Spinal cord (tissue), 10 donors: ENCODE measurements at places on chromosomes 7 and 10.

GRCh38 chr10:22704471-22704911, 9.9 kb downstream of the PIP4K2A start:
- DNase-seq: no peak

DNA sequence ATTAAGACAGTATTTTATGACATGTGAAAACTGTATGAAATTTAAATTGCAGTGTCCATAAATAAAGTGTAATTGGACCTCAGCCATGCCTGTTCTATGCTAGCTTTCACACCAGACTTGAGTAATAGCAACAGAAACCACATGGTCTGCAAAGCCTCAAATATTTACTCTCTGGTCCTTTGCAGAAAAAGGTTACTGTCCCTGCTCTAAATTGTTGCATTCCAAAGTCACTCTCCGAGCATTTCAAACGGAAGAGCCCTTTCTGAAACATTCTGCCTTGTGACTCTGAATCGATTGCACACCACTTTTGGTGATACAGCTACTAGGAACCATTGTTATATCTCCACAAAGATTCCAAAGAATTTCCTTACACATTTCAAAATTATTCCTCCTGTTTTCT, 81.0 kb upstream of the STK17A start:
- DNase-seq: no peak

- DNase-seq: no peak
Measured at GRCh38 chr10:86723009-86723408, 33.4 kb upstream of the BMPR1A start.

DNA sequence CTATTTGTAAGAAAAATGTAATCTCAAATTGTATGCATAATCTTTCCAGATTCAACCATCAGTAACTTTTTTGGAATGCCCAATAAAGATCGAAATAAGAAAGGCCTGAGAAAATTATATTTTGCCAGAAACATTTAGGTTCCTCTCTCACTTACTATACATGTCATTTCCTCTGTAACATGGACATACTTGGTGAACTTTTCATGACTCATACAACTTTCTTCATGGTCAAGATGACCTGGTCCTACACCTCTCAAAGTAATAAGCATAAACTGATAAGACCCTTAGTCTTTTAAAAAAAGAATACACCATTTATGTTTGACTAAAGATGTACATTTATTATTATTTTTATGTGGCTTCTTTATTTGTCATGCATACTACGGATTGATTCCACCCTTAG, 125.3 kb downstream of the REEP3 start:
- no peak for DNase-seq

DNA sequence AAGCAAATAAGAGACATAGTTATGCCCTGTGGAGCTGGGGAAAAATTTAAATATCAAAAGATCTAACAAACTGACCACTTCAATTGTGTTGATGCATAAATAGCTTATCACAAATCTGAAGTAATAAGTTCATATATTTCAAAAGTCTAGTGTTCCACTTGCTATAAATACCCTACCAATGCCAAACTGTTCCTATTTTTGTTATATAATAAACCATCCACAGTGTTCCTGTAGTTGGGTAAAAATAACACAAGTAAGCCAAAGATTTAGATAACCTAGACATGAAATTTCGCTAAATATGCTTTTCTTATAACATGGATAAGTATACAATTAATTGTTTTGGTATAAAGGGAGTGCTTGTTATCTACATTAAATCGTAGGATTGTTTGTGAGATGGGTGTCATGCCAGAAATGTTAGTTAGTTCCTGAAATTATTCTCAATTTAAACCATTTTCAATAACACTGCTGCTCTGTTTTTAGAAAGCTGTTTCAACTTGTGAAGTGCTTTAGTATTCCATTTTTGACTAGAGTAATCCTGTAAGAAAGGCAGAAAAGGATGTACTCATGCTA, 85.5 kb downstream of the CACNA2D1 start:
- no peak for DNase-seq
